ENCODE measurements at places on chromosomes 12 and 14.

DNA sequence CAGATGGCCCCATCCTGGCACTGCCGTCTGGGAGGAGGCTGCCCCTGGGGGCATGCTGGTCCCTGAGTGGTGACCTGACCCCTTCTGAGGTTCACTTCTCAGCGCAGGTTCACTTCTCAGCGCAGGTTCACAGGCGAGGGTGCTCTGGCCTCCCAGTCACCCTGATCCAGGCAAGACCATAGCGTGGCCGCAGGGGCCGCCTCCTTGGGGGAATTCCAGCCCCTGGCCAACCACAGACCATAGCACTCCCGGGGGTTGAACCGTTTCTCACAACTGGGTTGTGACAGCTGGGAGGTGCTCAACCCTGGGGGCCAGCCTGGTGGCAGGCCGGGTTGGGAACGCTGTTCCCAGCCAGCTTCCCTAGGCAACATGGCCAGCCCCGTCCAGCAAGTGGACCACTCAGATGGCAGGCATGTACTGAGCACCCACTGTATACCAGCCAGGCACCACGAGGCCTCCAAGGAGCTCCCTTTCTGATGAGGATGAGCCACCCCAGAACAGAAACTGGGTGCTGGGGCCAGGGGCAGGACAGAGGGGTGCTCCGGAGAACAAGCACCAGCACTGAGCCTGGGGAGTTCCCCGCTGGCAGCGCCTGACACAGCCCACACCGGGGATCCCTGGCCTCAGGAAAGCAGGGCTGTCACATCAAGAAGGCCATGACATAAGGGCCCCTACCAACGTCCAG is 28.3 kb upstream of the ZFP36L1 start:
- DNase-seq = no peak

DNA sequence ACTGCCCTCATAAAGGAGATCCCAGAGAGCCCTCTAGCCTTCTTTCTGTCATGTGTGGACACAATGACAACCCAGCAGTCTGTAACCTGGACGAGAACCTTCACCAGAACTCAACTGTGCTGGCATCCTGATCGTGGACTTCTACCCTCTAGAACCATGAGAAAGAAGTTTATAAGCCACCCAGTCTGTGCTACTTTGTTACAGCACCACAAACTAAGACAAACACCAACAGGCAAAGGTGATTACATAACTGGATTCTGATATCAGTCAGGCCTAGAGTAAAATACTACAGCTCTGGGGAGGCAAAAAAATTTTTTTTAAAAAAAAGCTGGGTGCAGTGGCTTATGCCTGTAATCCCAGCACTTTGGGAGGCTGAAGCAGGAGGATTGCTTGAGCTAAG is 18.5 kb downstream of the TM7SF3 start:
- DNase-seq = no peak

DNA sequence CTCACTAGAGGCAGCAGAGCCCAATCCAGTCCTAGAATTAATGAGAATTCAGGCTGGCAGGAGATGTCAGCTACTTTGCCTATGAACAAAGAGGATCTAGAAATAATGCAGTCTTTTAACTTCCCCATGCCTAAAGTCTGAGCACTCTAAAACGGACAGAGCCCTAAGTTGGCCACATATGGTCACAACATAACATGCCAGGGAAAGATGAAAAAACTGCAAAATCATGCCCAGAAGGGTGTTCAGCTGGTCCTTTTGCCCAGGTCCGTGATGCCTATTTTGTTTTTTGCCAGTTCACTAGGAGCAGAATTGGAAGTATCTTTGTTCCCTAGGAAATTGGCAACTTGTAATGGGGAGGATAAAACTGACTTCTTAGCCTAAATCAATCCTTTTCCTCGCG is 20.3 kb upstream of the LMNTD1 start:
- DNase-seq = no peak

GRCh38 chr14:51592836-51593235 is 58.9 kb upstream of the FRMD6 start:
- no peak for DNase-seq

DNA sequence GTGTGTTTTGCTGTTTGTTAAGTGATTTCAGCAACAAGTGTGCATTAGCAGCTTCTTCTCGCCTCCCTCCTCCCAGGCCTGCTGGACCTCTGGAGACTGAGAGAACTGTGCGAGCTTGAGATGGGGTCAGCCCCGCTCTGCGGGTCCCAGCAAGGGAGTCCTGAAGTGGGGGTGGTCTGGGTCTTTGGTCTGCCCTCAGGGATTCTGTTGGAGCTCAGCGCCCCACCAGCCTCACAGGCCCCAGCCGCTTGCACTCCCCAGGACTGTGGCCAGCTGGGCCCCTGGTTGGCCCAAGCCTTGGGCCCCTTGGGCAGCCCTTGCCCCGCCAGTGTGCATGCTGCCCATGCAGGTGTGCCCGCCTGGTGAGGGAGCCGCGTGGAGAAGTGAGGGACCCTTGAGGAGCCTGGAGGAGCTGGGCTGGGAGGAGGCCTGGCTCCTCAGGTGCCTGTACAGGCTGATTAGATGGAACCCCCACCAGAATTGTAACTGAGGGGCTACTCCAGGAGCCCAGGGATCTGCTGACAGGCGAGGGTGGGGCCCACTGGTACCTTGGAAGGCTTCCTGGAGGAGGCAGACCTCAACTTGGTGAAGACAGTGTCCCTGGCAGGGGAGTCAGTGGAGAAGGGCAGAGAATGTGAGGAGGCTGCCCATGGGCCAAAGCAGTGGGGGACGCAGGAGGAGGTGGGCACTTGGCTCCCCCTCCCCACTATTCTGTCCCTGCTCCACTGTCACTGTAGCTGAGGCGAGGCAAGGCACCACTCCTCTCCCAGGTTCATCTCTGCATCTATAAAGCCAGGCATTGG is 56.7 kb downstream of the BEGAIN start:
- DNase-seq = no peak

- DNase-seq = no peak
Measured at GRCh38 chr12:3882896-3883564, 9.8 kb upstream of the PARP11 start.

- DNase-seq = no peak
Measured at GRCh38 chr14:93905623-93906022, 21.5 kb upstream of the FAM181A start.

DNA sequence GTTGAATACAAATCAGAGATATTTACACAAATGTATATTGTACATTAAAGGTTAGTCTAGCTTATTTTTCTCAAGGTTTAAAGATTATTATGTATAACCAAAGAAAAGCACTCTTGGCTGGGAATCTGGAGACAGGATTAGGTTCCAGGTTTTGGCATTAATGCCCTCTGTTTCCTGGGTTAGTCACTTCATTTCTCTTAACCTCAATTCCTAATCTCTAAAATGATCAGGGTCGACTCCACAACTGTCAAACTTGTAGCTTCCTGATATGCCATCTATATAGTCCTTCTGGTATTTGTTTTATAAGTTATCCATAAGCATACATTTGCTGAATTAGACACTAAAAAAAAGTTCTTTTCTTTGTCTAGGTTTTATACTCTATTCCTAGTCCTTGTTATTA is 2.6 kb downstream of the ITPR2 start:
- no peak for DNase-seq

DNA sequence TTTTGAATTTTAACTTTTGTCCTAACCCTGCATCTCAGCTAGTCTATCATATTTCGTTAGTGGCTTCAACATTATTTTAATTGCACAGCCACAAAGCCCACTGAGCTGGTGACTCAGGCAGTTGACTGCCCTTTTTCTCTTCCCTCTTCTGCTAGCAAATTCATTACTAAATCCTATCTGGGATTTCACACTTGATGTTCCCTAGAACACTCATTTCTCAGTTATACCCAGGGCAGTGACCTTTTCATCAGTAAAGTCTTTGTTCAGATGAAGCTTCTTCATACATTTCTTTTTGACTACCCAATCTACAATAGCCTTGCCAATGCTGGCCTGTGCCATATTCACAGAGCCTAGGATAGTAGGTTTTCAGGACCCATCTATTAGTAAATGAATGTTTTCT is 107.0 kb downstream of the ATXN7L3B start:
- DNase-seq = no peak

DNA sequence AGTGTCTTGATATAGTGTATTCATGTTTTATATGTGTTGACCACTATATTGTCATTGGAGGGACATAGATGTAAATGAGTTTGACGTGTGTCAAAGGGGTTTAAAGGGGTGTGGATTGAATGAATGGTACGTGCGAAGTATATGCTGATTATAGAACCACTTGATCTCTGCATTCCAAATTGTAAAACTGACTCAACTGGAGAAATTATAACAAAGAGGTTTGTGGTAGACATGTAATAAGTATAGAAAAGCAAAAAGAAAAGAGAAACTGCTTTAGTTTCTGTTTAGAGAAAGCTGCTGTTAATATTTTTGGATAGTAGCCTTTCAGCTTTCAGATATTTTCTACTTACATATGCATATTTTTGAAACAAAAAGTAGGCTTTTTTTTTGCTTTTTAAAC is 8.9 kb upstream of the MYRFL start:
- no peak for DNase-seq

- no peak for DNase-seq
Measured at GRCh38 chr12:90938451-90938850, 16.5 kb downstream of the CCER1 start.

DNA sequence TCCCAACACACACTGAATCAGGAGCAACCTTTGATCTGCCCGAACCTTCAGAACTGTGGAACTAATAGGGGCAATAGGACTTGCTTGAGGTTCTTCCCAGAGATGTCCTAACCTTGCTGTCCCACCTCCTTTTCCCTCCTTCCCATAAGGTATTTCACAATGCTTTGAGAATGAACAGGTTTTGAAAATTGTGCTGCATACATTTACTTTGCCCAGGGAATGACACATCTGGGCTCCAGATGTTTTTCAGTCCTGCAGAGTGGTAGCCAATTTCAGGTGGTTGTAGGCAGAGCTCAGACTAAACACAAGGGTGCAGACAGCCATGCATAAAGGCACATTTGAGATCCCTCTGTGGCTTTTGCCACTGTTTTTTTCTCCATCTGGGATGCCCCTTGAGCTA is 206.7 kb upstream of the PWP1 start:
- DNase-seq = no peak

DNA sequence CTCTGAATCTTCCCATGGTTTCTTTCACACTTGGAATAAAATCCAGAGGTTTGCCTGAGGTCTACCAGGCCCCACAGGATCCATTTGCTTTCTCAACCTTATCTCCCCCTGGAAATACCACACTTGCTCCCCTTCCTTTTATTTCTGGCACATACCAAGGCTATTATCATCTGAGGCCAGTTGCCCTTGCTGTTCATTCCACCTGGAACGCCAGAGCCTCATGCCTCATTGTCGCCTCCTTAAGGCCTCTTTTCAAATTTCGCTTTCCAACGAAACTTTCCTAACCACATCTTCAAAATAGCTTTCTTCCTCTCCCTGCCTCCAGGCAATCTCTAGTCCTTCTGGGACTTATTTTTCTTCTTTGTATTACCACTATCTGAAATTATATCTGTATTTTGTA is 11.2 kb upstream of the LRIG3 start:
- DNase-seq = no peak

GRCh38 chr12:3197131-3197818 is 120.1 kb downstream of the TSPAN9 start:
- DNase-seq = no peak

GRCh38 chr12:123498126-123498825 is 35.2 kb downstream of the RILPL1 start:
- no peak for DNase-seq

DNA sequence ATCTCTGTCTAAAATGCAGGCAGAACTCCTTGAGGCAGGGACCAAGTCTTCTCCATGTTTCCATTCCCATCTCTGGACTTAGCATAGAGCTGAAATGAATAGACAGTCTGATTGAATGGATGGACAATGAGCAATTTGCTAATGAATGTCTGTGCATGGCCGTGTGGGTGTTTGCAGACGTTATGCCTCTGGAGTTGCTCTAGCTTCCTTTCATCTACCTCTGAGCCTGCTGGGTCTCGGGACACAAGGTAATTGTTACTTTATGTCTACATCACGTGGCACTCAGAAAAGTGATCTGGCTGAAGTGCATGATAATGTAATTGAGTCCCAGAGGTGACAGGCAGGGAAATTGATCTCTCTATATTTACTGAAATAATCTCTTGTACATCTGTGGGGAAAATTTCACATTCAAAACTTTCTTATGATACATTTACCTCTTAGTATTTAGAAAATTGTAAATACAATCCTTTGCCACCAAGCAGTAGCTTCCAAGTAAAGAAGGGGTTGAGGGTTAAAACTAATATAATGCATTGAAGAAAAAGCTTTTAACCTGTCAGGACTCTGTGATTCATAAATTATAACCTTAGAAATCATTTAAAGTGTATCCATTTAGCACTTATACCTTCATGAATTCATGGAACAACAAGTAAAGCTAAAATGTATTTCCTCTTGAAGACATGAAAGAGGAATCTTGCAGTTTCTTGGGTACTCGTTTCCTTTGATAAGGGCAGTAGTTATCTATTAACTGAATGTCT is 424.1 kb downstream of the APAF1 start:
- no peak for DNase-seq

DNA sequence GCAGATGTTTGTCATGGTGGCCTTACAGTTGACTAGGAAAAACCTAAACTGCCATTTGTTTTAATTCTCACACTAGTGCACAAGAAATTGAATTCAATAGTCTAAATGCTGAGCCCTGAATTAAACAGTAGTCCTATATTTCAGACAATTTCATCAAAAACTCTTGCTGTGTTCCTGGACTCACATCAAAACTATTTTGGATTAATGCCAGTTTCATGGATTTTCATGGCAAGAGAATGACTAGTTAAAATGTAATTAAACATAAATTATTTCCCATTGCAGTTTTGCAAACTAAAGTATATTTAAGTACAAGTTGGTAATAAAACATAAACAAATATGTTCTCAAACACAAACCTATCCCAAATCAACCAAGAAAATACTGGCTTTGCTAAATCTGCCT is 468.0 kb upstream of the PRICKLE1 start:
- no peak for DNase-seq

DNA sequence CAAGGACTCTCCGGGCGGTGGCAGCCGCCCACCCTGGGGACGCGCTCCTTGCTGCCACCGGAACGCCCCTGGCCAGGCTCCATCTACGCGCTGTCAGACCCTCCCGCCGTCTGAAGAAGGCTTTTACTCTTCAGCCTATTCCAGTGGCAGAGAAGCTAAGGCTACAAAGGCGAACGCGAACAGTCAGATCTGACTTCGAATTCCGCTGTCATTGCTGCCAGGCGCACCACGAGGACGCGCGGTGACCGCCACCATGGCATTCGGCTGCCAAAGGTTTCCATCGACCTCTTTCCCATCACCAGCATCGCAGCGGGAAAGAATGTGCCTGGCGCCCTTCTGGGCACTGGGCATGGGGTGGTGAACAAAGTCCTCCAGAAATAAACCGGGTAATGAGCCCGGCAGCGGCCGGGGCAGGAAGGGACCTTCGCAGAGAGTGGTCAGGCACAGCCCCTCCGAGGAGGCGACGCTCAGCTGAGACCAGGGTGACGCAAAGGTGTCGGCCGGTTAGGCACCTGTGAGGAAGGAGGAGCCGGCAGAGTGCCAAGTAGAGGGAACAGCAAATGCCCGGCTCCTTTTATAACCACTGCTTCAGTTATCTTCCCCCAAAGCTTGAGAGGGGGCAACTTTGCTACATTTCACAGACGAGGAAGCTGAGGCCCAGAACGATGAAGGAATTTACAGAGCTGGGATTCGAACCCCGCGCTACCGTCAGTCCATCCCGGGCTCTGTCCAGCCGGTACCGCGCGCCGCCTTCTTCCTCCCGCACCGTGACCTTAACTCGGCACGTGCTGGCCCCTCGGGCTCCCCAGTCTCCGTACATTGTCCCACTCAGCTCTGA is 1.9 kb upstream of the RFX4 start:
- DNase-seq = no peak

- DNase-seq = no peak
Measured at GRCh38 chr12:14957551-14958168, 3.7 kb downstream of the ARHGDIB start.

GRCh38 chr12:79439175-79439825 is 251.5 kb downstream of the PAWR start:
- DNase-seq = no peak

- no peak for DNase-seq
Measured at GRCh38 chr14:23346693-23347405, 5.8 kb downstream of the SLC22A17 start.

All from iPS DF 19.7 (cell line).